ENCODE measurements at places on chromosomes 5 and 9.

GRCh38 chr5:113081881-113082546 lies 105.4 kb downstream of the DCP2 start:
- no peak for DNase-seq

GRCh38 chr9:76654051-76654461 lies 110.2 kb upstream of the PCA3 start:
- DNase-seq, result no peak

DNA sequence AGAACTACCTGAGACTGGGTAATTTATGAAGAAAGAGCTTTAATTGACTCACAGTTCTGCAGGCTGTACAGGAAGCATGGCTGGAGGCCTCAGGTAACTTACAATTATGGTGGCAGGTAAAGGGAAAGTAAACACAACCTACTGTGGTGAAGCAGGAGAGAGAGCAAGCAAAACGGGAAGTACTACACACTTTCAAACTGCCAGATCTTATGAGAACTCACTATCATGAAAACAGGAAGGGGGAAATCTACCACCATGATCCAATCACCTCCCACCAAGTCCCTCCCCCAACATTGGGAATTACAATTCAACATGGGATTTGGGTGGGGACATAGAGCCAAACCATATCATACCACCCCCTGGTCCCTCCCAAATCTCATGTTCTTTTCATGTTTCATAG lies 58.7 kb upstream of the GPR151 start:
- no peak for DNase-seq

DNA sequence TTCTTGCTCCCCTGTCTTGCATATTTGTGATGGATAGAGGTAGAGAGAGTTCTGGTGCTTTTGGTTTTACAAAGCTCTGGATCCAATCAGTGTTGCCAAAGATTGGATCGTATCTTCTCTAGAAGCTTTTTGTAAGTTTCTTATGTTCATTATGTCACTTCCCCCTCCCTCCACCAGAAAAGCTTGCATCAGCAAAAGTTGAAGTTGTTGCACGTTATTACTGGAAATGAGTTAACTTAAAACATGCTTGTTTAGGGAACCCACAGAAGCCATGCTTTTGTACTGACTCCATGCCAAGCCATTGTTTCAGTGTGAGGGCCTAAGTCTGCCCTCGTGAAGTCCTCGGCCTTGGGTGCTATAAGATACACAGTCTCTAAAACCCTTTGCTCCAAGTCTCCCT lies 186.5 kb downstream of the ERCC6L2 start:
- no peak for DNase-seq

DNA sequence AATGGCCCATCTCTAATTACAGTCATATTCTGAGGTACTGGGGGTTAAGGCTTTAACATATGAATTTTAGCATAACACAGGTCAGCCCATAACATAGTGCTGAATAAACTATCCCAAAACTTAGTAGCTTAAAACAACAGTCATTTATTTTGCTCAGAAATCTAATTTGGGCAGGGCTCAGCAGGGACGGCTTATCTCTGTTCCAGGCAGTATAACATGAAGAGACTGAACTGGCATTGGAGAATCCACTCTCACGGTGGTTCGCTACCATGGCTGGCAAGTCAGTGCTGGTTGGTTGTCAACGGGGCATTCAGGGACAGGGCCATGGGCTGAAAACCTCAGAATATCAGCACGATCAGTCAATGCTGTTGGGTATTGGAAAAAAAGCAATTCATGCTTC lies 520.8 kb upstream of the DAP start:
- DNase-seq, result no peak

GRCh38 chr5:68304421-68305052 lies 89.0 kb downstream of the PIK3R1 start:
- no peak for DNase-seq

DNA sequence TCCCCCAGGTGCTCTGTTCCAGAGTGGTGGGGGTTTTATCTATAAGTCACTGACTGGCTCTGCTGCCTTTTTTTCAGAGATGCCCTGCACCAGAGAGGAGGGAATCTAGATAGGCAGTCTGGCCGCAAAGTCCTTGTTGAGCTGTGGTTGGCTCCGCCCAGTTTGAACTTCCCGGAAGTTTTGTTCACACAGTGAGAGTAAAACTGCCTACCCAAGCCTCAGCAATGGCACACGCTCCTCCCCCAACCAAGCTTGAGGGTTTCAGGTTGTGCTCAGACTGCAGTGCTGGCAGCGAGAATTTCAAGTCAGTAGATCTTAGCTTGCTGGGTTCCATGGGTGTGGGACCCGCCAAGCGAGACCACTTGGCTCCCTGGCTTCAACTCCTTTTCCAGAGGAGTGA lies 1428.6 kb downstream of the MAT2B start:
- no peak for DNase-seq

DNA sequence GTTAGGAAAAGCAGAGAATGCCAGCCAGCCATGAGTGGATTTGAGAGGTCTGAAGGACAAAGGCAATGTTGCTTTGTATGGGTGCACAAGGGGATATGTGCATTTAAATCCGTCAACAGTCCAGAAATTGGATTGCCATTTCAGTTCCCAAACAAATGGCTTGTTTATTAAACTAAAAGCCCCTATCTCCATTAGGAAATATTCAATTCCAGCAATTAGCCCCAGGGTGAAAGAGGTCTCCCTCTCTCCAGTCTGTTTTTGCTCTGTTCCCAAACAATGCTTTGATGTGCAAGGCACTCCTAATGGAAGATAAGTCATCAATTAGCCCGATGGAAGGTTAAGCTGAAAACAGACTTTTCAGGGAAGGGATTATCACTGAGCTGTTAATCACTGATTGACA lies 101.3 kb downstream of the C9orf152 start:
- DNase-seq, result no peak

- no peak for DNase-seq
Measured at GRCh38 chr9:91560301-91560700, 136.7 kb upstream of the NFIL3 start.

DNA sequence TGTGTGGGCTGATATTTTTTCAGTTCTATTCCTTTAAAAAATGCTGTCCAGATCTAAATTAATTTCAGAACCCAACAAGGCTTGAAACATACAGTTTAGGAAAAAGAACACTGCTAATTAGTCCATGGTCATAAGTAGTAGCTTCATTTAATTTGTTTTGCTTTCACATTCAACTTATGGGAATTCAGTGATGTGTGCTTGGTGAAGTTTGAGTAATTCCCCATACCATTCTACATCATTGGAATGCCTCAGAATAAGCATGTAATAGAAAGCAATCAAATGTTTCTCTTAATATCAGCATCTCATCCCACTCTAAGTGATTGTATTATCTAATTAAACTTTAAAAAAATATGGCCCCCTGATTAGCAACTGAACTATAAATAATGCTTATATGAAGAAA lies 2.7 kb downstream of the CNTLN start:
- DNase-seq, result no peak

- no peak for DNase-seq
Measured at GRCh38 chr5:175461370-175461769, 17.0 kb upstream of the SFXN1 start.

DNA sequence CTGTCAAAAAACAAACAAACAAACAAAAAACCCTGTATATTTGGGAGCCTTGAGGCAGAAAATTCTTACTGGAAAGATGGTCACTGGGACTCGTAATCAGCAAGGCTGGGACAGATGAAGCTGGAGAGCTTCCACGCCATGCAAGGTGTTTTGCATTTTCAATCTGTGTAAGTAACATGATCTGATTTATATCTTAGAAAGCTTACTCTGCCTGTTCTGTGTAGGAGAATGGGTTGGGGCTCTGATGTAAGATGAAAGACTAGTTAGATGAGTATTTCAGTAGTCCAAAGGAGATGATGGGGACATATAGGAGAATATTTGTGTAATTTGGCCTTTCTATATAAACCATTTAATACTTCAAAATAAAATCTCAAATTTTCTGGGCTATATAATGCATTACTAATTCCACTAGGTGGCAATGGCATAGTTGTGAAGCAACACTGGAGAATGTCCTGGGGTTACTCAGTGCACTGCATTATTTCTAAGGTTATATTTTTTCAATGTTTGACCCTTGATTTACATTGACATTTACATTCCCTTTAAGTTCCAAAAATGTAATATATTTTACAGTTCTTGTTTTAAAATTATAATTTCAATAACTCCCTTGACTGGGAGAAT lies 21.9 kb upstream of the FSD1L start:
- no peak for DNase-seq

- no peak for DNase-seq
Measured at GRCh38 chr9:105963343-105964099, 269.2 kb downstream of the TMEM38B start.

GRCh38 chr5:124741711-124742496 lies 4.5 kb downstream of the ZNF608 start:
- no peak for DNase-seq

Measured in NCI-H2029 (cell line).